Psoas muscle (tissue), 8 donors: ENCODE measurements at places on chromosomes 5 and 9. TPM values are rescaled to one million over a fixed set of nuclear protein-coding genes. Genes with fewer than 3 reads are reported as not detected.

The GABRP gene
- not detected for total RNA-seq

The PCDHB10 gene
- total RNA-seq: 0.29 TPM

DNA sequence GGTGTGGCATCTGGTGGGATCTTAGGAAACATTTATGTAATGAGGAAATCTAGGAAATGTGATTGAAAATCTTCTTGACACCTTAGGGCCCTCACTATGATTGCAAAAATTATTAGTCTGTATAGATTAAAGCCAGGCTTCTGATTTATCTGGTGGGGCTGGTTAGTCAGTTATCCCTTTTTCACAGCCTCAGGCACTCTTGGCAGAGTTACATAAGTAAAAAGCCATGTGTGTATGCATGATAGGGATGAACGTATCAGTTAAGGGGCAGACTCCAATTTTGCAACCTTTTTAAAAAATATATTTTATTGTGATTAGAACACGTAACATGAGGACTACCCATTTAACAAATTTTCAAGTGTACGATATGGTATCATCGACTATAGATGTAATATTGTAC lies 30.6 kb upstream of the RAB14 start:
- no peak for DNase-seq

DNA sequence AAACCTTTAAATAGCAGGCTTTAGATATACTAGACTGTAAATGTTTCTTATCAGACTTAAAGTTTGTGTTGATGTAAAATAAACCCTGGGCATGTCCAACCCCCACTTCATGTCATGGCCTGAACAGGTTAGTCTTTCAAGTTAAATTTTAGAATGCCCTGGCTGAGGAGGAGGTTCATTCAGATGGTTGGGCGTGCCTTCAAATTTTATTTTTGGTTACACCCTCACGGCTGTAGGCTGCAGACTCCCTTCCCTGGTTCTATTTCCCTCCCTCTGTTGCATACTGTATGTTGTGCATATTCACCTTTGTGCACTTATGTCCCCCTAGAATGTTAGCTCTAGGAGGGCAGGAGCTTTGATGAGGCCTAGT lies 5.3 kb upstream of the BICD2 start:
- no peak for DNase-seq

DNA sequence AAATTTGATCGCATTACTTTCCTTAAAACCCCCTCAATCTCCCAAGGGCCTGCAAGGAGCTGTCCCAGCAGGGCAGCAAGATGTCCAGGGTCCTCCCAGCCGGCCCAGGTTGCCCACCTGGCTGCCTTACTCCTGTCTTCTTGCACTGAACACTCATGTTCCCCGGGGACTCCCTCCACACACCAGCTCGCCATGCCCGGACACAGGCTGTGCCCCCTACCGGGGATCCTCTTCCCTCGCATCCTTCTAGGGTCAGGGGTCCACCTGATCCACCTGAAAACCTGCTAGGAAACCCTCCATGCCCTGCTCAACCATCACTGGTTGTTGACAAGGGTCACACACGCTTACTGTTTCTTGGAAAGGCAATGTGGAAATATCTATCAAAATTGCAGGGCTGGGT lies 172.0 kb upstream of the MSX2 start:
- DNase-seq: no peak

DNA sequence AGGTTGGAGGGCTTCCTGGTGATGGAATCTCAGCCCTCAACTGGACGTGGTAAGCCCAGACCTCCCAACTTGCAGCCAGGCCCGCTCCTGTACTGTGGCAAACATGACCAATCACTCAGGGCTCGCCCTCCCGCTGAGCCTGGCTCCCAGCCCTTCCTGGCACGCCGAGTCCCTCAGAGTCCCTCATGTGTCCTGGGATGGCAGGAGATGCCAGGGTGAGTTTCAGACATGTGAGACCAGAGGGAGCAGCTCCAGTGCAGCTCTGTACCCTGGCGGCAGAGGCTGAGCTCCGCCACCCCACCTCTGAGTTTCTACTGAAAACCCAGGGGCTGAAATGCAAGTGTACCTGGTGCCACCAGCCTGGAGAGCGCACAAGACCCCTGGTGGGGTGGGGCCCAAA lies 42.0 kb upstream of the RXRA start:
- DNase-seq: peak; percentile 76
